ENCODE measurements at places on chromosomes 1 and 21.
A peak's percentile ranks its signal among the peaks of the same experiment; 100 is the strongest.

DNA sequence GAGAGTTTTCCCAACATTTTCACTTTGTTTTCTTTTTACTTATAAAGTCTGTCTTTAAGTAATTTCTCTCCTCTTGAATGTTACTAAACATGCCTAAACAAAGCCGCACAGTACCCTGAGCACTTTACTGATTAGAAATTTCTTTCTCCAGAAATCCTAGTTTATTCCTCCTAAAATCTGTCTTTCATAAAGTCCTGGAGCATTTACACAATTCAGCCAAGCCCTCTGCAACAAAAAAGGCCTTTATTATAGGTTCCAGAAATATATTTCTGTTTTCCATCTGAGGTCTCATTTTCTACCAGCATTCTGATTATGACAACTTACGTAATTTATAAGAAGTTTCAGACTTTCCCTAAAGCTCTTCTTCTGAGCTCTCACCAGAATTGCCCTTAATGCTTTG, 549.5 kb upstream of the OLFM3 start:
- no peak for DNase-seq

- no peak for DNase-seq
These were observed 48.9 kb downstream of the SPATA46 start for GRCh38 chr1:162327788-162328165.

DNA sequence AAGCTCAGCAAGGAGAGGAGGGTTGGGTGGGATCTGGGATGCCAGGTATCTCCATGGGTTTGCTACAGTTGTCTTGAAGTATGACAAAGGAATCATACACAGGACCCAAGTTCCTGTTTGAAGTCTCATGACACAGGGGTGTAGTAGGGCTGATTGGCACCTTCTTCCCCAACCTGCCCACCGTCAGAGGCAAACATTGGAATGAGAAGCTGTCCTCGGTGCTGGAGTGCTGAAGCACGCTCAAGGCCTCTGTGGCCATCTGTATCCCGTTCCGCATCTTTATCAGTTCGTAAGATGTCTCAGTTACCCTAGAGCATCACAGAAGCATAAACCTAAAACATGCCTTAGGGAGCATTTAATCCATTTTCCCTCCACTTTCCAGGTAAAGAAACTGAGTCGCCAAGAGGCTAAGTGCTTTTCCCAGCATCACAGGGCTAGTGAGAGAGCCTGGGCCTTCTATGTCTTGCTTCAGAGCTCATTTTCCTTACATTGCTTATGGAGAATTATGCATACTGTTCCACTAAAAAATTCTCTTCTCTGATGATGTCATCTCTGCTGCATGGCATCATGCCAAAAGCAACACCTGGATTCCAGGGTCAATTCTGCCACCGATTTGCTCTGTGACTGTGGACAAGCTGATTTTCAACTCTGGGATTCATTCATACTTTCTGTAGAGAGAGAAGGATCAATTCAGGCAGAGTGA, 34.2 kb downstream of the VWA5B1 start:
- DNase-seq = no peak

DNA sequence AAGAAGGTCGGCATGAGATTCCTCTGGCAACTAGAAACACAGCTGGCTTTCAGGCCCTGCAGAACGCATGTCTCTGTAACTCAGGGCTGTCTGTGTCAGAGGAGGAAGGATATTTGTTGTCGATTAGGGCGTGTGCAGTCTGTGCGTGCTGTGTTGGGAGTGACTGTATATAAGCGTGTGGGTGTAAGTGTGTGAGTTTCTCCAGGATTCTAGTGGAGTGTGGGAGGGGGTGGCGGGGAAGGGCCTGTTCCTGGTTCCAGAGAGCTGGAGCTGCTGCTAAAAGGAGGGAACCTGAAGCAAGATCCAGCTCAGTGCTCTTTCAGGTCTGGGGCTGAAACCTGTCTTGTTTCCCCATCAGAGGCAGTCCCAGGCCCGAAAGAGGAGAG, 74.3 kb downstream of the SLC16A1 start:
- DNase-seq = no peak

- peak; percentile 58 for DNase-seq
These were observed 3.8 kb downstream of the DYRK1A start for GRCh38 chr21:37370152-37371040.

All from common myeloid progenitor, CD34-positive (primary cell).